T-helper 9 cell (primary cell): ENCODE measurements at places on chromosomes 16 and 17.

DNA sequence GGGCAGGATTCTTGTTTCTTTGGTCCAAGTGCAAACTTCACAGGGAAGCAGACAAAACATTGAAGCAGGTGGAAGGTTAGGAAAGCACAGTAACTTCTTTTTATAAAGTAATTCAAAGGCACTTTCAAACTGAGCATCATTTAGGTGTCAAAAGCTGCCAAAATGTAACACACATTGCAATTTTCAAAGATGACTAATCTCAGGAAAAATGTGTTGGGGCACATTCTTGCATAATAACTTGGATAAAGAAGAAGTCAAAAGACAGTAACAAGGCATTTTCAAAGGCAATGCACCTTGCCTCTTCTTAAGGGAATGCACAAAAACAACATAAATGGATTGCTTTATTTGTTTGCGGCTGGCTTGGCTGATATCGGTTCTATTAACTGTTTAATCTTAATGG is 3.6 kb downstream of the KCNJ2 start:
- no peak for DNase-seq

- DNase-seq, result no peak
Measured at GRCh38 chr16:6499413-6499812, 833.2 kb upstream of the RBFOX1 start.

- no peak for DNase-seq
Measured at GRCh38 chr17:2594722-2595599, 1.5 kb downstream of the PAFAH1B1 start.

DNA sequence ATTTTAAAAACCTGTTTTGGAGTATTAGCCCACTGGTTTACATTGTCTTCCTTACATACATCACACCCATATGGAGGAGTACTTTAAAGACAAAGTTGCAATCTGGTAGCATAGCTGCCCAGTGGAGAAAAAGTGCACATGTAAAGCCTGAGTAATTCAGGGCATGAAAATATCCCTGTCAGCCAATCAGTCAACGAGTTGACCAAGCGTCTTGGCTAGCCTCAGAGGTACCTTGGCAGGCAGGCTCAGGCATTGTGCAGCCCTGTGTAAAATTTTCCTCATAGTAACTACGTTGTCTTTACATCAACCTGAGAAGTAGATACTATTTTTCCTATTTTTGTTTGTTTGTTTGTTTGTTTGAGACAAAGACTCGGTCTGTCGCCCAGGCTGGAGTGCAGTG is 339.0 kb downstream of the CDH13 start:
- DNase-seq, result no peak

- no peak for DNase-seq
Measured at GRCh38 chr16:87253536-87253935, 63.7 kb downstream of the C16orf95 start.

GRCh38 chr17:79046197-79046915 is 22.4 kb downstream of the C1QTNF1 start:
- no peak for DNase-seq

DNA sequence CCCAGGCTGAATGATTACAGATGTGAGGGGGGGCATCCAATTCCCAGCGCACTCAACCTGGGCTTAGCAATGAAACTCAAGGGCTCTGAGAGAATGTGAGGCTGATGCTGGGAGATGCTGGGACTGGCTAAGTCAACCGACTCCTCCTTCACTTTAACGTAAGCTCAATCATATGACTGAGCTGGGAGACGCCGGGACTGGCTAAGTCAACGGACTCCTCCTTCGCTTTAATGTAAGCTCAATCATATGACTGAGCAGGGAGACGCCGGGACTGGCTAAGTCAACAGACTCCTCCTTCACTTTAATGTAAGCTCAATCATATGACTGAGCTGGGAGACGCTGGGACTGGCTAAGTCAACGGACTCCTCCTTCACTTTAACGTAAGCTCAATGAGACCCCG is 179.4 kb downstream of the VPS53 start:
- no peak for DNase-seq

DNA sequence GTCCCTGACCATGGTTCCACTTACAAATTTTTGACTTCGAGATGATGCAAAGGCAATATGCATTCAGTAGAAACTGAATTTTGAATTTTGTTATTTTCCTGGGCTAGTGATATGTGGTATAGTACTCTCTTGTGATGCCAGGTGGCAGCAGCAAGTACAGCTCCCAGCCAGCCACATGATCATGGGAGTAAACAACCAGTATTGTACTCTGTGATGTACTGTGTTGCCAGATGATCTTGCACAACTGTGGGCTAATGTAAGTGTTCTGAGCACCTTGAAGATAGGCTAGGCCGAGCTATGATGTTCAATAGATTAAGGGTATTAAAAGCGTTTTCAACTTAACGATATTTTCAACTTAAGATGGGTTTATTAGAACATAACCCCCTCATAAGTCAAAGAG is 250.8 kb downstream of the STX8 start:
- no peak for DNase-seq

DNA sequence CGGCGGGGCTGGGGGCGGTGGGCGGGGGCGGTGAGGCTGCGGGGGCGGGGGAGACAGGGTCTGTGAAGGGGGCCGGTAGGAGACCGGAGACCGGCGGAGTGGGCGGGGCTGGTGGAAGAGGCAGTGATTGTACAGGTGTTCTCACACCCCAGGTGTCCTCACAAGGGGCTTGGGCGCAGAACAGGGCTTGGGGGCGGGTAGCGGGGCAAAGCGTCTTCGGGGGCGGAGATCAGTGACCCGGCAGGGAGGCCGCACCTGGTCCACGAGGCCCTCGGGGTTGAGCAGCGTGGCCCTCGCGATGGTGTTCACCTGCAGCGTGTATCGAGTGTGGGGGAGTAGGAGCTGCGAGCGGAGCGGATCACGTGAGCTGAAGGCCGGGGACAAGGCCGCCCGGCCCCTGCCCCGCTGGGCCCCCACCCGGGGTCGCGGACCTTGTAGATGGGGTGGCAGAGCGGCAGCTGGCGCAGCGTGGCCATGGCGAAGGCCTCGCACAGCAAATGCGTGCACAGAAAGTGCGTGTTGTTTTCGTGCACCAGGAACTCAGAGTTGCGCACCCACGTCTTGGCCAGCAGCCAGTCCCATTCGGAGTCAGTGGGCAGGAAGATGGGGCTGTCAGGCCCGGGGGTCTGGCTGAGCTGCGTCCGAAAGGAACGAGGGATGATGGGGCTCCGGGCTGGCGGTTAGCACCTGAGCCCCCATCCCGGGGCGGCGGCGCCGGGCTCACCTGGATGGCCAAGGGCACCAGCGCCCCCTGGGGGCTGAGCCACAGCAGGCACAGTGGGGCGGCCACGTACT is 8.5 kb downstream of the ALOXE3 start:
- DNase-seq, result peak; percentile 84

DNA sequence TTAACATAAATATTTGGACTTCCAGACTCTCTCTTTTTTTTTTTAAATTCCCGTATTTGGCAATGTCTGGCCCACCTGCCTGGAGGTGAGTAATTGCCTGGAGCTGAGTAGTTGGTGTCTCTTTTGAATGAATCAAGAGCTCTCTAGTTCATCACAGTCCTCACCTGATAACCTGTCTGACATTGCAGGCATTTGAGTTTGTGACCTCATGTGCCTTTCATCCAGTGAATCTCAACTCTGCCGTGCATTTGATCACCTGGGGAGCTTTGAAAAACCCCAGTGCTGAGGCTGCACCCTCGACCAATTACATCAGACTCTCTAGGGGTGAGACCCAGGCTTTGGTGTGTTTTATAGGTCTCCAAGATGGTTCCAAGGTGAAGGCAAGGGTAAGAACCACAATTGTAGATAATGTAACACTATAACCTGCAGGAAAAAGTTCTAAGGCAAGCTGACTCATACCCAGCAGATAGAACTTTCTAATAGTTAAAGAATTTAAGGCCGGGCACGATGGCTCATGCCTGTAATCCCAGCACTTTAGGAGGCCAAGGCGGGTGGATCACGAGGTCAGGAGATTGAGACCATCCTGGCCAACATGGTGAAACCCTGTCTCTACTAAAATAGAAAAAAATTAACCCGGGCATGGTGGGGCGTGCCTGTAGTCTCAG is 24.5 kb upstream of the HS3ST2 start:
- DNase-seq, result no peak

- DNase-seq, result no peak
Measured at GRCh38 chr16:27638833-27639560, 89.1 kb downstream of the KATNIP start.

DNA sequence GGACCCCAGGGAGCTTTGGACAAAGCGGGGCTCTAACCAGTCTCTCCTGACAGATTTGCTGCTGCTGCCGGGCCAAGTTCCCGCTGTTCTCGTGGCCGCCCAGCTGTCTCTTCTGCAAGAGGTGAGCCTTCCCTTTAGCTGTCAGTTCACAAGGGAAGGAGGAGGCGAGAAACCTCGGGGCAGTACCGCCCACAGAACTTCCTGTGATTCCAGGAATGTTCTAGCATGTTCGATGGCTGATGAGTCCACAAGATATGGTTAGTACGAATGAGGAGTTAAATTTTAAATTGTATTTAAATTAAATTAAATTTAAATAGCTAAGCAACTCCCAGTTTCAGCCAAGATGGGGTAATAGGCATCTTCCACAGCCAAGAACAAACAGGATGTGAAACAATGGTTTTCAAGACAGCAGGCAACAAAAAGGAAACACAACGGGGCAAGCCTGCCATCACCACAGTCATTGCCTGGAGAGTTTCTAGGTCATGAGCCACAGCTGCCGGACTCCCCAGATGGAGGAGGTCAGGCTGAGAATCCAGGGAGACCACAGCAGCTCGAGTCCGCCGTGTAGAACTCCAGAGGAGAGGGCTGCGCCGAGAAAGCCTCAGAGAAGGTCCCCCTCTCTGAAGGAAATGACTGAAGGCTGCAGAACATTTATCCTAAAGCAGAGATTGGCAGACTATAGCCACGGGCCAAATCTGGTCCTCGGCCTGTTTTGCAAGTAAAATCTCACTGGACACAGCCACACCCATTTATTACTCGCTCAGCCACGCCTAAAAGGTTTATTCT is 9.5 kb upstream of the TCF25 start:
- no peak for DNase-seq

- DNase-seq, result no peak
Measured at GRCh38 chr17:48748718-48749566, 20.4 kb upstream of the HOXB13 start.

GRCh38 chr17:47687748-47688147 is 6.2 kb upstream of the TBKBP1 start:
- no peak for DNase-seq

GRCh38 chr17:45395569-45396415 is 36.9 kb downstream of the ARHGAP27 start:
- DNase-seq, result no peak
